ENCODE measurements at places on chromosomes 3 and 15.

DNA sequence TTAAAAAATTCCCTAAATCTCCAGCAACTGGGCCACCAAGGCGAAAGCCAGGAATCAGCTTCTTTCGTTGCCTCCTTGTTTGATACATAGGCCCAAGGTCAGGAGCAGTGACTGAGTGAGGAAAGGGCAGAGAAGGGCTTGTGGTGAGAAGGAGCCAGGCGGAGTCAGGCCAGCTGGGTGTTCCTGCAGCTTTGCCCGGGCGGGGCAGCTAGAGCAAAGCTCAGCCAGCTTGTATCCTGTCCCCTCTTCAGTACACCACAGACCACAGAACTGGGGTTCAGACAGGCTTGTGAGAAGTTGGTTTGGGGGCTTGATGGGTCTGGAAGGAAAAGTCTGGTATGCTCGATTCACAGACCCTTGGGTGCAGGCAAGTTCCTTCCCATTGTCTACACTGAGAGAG, 52.6 kb downstream of the CCK start:
- peak; percentile 11 for DNase-seq

GRCh38 chr15:68252925-68253534, 23.5 kb upstream of the CLN6 start:
- DNase-seq: peak; percentile 76

DNA sequence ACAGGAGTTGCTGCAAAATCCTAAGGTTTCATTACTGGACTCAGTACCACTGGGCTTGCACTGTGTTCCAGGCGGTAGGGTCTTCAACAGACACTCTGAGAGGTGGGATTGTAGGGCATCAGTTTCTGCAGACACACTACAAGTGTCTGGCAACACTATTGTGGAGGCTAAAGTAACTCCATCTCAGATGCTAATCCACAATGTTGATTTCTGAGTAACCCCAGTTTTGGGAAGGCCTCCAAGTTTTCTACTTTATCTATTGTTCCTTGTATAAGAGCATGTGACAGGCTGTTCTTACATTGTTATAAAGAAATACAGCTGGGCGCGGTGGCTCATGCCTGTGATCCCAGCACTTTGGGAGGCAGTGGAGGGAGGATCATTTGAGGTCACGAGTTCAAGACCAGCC, 2.5 kb upstream of the ABHD5 start:
- DNase-seq: no peak

DNA sequence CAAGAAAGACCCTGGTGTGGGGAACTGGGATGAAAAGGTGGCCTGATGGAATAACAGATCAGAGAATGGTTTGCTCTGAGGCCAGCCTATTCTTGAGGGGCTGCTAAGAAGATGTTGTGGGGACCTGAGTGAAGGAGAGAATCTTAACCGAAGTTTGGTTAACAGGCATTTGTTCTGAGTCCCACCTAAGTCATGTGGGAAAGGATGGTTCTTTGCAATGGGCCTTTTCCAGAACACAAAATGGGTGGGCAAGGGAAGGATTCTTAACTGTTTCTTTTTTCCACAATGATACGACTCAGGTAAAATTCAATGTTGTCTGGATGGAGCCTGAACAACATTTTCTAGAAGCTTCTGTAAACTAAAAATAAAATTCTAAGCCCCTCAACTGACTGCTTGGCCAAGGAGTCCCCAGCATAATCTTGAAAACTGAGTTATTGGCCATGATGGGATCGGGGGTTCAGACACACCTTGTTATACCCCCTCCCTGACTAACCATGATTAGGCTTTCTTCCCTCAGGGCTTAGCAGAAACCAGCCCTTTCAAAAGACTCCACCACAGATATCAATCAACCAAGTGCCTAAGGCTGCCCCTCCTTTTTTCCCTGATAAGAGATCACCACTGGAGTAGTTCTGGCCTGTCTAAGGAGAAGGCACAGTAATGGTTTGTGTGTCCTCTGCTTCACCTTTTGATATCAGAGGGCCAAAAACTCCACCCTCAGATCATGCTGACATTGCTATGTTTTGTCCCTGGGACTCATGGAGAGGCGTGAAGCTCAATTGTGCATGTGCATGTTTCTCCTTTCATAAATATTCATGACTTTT, 30.1 kb downstream of the SCN11A start:
- no peak for DNase-seq

DNA sequence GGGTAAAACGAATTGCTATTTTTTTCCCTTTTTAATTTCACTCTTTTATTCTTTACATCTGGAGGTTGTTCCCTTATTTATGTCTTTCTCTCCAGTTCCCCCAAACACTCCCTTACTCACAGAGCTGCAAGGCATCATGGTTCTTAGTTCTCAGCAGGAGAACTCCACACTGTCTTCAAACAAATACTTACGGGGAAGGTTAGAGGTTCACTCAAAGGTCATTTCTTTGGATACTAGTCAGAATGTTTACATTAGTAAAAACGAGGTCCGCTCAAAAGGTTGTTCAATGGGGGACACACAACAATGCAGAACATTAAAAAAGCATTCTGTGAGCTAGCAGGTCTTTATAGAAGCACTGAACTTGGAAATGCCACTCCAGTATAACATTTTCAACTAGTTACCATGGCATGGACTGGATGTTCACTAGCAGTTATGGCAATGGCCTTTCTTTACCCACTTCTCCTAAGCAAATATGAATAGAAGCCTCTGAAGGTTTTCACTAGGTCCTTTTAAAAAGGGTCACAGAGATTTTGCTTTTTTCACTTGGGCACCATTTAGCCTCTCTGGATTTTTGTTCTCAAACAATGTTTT, 201.7 kb downstream of the MEIS2 start:
- no peak for DNase-seq

DNA sequence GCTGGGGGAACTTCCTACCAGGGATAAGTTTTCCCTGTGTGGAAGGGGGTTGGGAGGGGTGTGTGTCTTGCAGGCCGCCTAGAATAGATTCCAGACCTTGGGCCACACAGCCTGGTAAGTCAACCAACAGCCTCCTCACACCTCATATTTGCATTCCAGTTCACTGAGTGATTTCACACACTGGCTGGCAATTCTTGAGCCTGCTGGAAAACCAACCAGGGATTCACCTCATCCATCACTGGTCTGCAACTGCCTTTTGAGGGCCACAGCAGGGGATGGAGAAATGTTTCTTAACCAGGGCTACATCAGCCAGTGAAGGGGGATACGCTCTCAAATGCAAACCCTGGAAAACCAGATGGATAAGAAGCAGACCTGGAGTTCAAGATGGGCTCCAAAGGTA, 2.0 kb downstream of the FSTL1 start:
- no peak for DNase-seq
